Right atrium auricular region (tissue), 2 donors: ENCODE measurements at places on chromosomes 1 and 21. TPM values are rescaled to one million over a fixed set of nuclear protein-coding genes. Genes with fewer than 3 reads are reported as not detected.

GRCh38 chr1:65377496-65378246, 42.8 kb upstream of the LEPR start:
- H3K27me3 ChIP-seq: no peaks in the 10 kb centered on the region
- H3K4me1 ChIP-seq: no peaks in the 10 kb centered on the region
- no peak overlapping the region for H3K4me3 ChIP-seq
- DNase-seq: no peak

DNA sequence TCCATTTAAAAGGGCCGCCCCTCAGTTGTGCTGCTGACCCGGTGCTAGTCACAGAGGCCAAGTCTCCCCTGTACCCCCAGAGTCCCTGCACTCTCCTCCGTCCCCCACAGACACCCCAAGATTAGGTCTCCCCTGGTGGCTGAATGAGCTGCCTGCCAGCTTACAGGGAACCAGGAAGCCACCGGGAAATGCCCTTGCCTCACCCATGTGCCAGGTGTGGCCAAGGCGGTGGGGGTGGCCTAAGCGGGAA, 32.7 kb downstream of the HSPG2 start:
- H3K36me3 ChIP-seq: no peaks in the 10 kb centered on the region
- DNase-seq: no peak
- peak overlapping the region; percentile 94 for H3K27ac ChIP-seq
- H3K4me3 ChIP-seq: no peak overlapping the region

DNA sequence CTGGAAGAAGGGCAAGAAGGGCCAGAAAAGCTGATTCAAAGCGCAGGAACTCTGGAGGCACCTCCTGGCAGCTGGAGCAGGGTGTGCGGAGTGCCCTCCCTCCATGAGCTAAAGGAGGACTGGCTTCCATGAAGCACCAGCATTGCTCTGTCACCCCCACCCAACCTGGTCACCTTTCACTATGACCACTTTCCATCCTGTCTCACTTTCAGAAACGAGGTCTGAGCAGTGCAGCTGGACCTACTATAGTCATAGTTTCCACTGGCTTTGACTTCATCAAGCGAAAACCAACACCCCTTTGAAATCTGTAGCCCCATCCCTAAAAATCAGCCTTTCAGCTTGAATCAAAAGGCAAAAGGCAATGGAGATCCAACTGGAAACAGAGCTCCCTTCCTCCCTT, 84.8 kb upstream of the CACNA1E start:
- H3K4me1 ChIP-seq: no peaks in the 10 kb centered on the region
- no peak overlapping the region for H3K4me3 ChIP-seq
- no peak overlapping the region for H3K27ac ChIP-seq
- no peaks in the 10 kb centered on the region for H3K27me3 ChIP-seq
- H3K36me3 ChIP-seq: no peaks in the 10 kb centered on the region

DNA sequence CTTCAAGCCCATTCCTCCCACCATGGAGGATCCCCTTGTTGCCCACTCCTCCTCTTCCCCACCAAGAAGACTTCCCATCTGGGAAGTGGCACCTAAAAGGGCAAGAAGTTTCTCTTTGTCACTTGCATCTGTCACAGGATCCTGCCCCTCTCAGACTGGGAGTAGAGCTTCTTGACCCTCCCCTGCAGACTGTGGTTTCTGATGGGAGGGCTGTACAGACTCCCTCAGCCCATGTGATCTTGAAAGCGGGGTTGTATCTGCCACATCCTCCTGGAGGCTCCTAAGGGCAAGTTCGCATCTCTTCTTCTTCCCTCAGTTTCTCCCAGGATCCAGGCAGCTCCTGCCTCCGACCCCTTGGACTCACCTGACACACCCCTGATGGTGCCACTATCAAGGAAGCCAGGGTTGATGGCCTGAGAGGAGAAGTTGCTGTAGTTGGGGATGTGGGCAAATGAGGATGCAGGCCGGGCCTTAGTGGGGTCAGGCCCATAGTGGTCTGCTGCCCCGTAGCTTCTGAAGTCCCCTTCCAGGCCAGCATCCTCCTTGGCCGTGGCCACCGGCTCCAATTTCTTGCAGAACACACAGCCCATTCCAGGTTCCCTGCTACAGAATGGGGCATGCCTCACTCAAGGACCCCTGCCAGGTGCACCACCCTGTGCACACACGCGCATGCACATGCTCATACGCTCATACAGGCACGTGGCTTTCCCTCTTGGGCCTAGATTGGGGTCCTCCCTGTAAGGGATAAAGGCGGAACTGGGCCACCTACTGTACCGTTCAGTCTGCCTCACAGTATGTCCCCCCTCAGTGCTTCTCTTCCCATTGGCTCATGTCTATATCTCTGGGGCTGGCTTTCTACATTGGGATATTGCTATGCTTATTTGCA, 11.4 kb downstream of the FGR start:
- H3K4me3 ChIP-seq: no peak overlapping the region
- no peak overlapping the region for H3K27ac ChIP-seq
- H3K4me1 ChIP-seq: no peaks in the 10 kb centered on the region
- DNase-seq: no peak

- peak overlapping the region; percentile 3 for H3K4me3 ChIP-seq
- H3K36me3 ChIP-seq: no peaks in the 10 kb centered on the region
- peak overlapping the region; percentile 73 for H3K27ac ChIP-seq
- H3K4me1 ChIP-seq: no peaks in the 10 kb centered on the region
- no peaks in the 10 kb centered on the region for H3K27me3 ChIP-seq
Measured at GRCh38 chr1:3349161-3349967, 105.1 kb upstream of the ARHGEF16 start.

DNA sequence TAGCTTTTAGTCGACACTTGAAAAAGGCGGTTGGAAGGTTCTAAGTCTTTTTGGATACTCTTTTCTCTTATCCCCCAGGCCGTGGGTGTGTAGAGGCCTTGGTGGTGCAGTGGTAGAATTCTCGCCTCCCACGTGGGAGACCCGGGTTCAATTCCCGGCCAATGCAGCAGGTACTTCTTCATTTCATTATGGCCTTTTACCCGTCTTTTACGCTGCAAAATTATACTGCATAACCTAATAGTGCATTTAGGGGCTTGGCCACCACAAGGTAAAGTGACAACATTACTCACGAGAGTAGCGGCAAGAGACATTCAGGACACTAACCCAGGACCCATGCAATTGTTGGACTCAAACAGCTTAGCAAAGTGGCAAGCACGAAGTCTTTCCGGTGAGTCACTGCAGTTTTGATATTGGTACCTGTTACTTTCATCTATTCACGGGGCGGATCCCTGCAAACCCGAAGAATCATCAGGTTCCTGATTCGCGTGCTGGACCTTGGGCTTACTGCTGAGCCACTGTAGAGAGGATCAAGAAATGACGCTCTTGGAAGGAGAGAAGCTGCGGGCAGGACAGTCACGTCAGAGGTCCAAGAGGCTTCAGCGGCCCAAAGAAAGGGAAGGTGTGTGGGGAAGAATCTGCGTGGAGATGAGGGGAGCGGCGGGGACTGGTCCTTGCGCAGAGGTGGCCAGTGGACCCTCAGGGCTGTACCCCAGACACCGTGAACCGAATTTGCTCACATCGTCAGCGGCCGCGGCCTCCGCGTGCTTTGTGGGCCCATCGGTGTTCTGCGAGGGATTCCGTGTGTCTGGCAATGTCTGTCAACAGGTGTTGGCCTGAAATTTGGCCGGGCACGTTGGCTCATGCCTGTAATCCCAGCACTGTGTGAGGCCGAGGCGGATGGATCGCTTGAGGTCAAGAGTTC, 12.9 kb upstream of the RNU1-4 start:
- DNase-seq: peak; percentile 59
- no peaks in the 10 kb centered on the region for H3K4me1 ChIP-seq
- H3K36me3 ChIP-seq: no peaks in the 10 kb centered on the region

DNA sequence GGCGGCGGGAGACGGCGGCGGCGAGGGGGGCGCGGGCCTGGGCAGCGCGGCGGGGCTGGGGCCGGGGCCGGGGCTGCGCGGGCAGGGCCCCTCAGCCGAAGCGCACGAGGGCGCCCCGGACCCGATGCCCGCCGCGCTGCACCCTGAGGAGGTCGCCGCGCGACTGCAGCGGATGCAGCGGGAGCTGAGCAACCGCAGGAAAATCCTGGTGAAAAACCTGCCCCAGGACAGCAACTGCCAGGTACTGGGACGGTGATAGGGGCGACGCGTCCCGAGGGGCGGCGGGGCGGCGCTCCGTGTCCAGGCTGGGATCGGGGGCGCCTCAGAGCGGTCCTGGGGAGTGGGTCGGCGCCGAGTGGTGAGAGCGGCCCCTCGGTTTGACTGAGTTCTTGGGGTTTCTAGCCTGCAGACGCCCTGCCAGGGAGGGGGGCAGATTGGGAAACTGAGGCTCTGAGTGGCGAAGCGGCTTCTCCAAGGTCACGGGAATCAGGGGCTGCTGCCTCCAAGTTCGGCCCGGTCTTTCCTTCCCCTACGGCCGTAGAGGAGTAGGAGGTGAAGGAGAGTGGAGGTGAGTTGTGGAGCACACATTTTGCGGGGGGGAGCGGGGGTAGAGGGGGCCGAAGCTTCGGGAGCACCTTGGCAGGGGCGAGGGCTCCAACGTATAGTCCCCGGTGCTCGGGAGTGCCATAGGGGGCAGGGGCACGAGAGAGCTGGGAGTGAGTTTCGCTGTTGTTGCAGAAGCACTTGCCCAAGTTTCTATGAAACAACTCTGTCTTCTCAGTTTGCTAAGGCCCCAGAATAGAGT, 508 bp downstream of the RAVER2 start:
- no peaks in the 10 kb centered on the region for H3K36me3 ChIP-seq
- DNase-seq: no peak
- peak overlapping the region; percentile 90 for H3K27ac ChIP-seq
- H3K27me3 ChIP-seq: no peaks in the 10 kb centered on the region

DNA sequence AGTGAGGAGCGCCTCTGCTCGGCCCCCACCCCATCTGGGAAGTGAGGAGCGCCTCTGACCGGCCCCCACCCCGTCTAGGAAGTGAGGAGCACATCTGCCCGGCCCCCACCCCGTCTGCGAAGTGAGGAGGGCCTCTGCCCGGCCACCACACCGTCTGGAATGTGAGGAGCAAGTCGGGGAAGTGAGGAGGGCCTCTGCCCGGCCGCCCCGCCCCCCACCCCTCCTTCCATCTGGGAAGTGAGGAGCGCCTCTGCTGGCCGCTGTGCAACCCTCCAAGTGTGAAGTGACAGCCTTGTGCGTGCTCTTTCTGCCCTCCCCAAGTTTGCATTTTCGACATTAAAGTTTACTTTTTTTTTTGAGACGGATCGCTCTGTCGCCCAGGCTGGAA, 5.1 kb upstream of the ZZZ3 start:
- peaks cover 10% of the 10 kb centered on the region for H3K36me3 ChIP-seq
- no peak for DNase-seq
- H3K4me3 ChIP-seq: peak overlapping the region; percentile 20
- H3K27me3 ChIP-seq: no peaks in the 10 kb centered on the region

GRCh38 chr1:14803002-14803789, 204.7 kb downstream of the KAZN start:
- no peaks in the 10 kb centered on the region for H3K36me3 ChIP-seq
- no peak for DNase-seq
- H3K4me1 ChIP-seq: no peaks in the 10 kb centered on the region
- H3K27me3 ChIP-seq: no peaks in the 10 kb centered on the region
- H3K27ac ChIP-seq: no peak overlapping the region

GRCh38 chr1:189269011-189269410, 1208.7 kb downstream of the BRINP3 start:
- H3K4me1 ChIP-seq: no peaks in the 10 kb centered on the region
- no peaks in the 10 kb centered on the region for H3K27me3 ChIP-seq
- no peaks in the 10 kb centered on the region for H3K36me3 ChIP-seq
- H3K27ac ChIP-seq: no peak overlapping the region

DNA sequence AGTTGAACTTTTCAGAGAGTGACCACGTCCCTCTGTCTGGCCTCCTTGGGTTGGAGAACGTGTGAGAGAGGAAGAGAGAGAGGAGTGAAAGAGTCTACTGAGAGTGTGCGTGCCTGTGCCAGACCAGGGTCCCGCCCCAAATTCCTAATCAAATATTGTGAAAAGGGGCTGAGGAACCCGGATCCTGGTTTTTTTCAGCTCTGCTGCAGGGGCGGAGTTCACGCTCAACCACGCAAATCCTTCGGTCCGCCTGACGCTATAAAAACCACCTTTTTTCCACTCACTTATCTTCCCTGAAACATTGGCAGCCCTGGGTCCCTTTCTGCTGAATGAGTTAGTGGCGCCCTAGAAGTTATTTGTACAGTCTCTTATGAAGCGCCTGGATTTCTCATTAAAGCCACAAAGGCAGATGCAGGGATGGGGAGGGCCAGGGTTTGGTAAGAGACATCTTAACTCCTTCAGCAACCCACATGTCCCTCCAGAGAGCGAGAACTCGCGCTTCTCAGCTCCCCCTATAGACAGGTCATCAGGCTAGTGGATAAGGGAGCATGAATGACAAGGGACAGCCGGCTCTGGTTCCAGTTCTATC, at the start of gene FMOD:
Gene FMOD (minus strand): TSS at position 86 of the 589 bp plus-strand sequence. CDS start 2,852 bp downstream, outside the sequence.
- peak; percentile 89 for DNase-seq
- H3K4me3 ChIP-seq: peak within 1 kb of the TSS; percentile 29

DNA sequence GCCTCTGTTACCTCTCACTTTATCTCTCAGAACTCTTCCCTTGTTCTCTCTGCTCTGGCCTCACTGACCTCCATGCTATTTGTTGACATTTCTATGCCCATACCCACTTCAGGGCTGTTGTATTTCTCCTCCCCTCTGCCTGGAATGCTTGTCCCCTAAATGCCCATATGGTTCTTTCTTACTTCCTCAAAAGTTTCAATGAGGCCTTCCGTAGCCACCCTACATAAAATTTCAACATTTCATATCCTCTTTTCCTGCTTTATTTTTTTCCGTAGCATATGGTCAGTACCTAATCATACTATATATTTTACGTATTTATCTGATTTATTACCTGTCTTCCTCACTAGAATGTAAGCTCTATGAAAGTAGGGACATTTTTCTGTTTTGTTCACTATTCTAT, 47.1 kb upstream of the ZYG11A start:
- no peaks in the 10 kb centered on the region for H3K27me3 ChIP-seq
- no peak overlapping the region for H3K4me3 ChIP-seq
- H3K36me3 ChIP-seq: peaks cover 31% of the 10 kb centered on the region
- DNase-seq: no peak
- H3K27ac ChIP-seq: no peak overlapping the region

GRCh38 chr21:31660259-31660565, 719 bp downstream of the SOD1 start:
- peak overlapping the region; percentile 60 for H3K4me3 ChIP-seq
- H3K4me1 ChIP-seq: no peaks in the 10 kb centered on the region
- no peak for DNase-seq

DNA sequence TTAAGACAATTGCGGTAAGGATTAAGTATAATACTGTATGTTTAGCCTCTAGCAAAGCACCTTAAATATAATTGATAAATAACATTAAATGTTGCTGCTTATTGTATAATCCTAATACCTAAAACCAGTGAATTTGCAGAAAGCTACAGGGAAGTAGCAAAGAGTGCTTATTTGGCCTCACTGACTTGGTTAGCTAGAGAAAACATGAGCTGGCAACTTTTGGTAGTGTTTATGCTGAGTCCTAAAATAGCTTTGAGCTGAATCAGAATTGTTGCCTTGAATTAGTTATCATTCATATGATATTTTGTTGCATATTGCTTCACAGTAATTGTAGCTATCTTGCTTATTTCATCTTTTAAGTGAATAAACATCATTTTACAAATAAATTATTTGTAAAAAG, 3.5 kb downstream of the TRIM67 start:
- H3K27me3 ChIP-seq: peaks cover 12% of the 10 kb centered on the region
- no peak overlapping the region for H3K4me3 ChIP-seq
- H3K27ac ChIP-seq: no peak overlapping the region
- no peak for DNase-seq

GRCh38 chr1:168980656-168981055, 125.8 kb upstream of the ATP1B1 start:
- H3K4me3 ChIP-seq: no peak overlapping the region
- no peaks in the 10 kb centered on the region for H3K27me3 ChIP-seq
- H3K27ac ChIP-seq: no peak overlapping the region
- H3K36me3 ChIP-seq: no peaks in the 10 kb centered on the region
- no peaks in the 10 kb centered on the region for H3K4me1 ChIP-seq
- no peak for DNase-seq

RNASEL gene
- total RNA-seq: 4.5 TPM

AHCTF1 gene
- total RNA-seq: 24.4 TPM

HES2 gene
- not detected for total RNA-seq

DEPDC1 gene
- total RNA-seq: 1.4 TPM

CLDN17 gene
- not detected for total RNA-seq

CD1B gene
- total RNA-seq: not detected
